MCF 10A (cell line): ENCODE measurements at places on chromosomes 4 and X. TPM values are rescaled to one million over a fixed set of nuclear protein-coding genes. Genes with fewer than 3 reads are reported as not detected.
A peak's percentile ranks its signal among the peaks of the same experiment; 100 is the strongest.

The ANTXR2 gene
- total RNA-seq: 31.0 and 45.1 TPM in 2 replicates

The CTAG1A gene
- not detected in 2 replicates for total RNA-seq

The STATH gene
- not detected in 2 replicates for total RNA-seq

The NIPAL1 gene
- 6.8 and 10.0 TPM in 2 replicates for total RNA-seq

The KLB gene
- not detected in 2 replicates for total RNA-seq

The ARHGEF38 gene
- total RNA-seq: not detected in 2 replicates

The DGKK gene
- not detected in 2 replicates for total RNA-seq

The TLR10 gene
- not detected in 2 replicates for total RNA-seq

The ETDB gene
- total RNA-seq: not detected in 2 replicates

The ADAMTS3 gene
- 0.25 and 0.58 TPM in 2 replicates for total RNA-seq

The AMOT gene
- total RNA-seq: 0.09 TPM in 1 of 2 replicates, not detected in the other

GRCh38 chrX:147850875-147851274 lies 60.8 kb upstream of the FMR1 start:
- no peak overlapping the region for H3K4me3 ChIP-seq
- no peaks in the 10 kb centered on the region for H3K27me3 ChIP-seq
- H3K27ac ChIP-seq: no peak overlapping the region
- H3K36me3 ChIP-seq: no peaks in the 10 kb centered on the region
- DNase-seq: no peak

- no peak for DNase-seq
- H3K36me3 ChIP-seq: no peaks in the 10 kb centered on the region
- H3K4me3 ChIP-seq: no peak overlapping the region
- no peaks in the 10 kb centered on the region for H3K27me3 ChIP-seq
- peaks cover 7% of the 10 kb centered on the region for H3K4me1 ChIP-seq
These were observed 10.4 kb upstream of the HPGDS start for GRCh38 chr4:94352996-94353395.

DNA sequence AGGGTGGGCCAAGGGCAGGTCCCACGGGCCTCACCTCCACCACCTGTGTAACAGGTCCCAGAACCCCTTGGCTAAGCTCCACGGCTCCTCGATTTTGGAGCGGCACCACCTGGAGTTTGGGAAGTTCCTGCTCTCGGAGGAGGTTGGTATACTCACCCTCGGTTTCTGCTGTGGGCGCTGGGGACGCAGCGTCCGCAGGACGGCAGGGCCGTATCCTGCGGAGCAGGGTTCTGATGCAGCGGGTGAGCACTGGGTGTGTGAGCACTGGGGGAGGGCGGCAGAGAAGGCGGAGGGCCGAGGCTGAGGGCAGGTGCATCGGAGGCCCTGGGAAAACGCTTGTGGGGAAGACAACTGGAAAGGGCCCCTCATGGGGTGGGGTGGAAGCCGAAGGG lies 11.0 kb downstream of the ATP5ME start:
- H3K36me3 ChIP-seq: no peaks in the 10 kb centered on the region
- no peaks in the 10 kb centered on the region for H3K4me1 ChIP-seq
- no peak overlapping the region for H3K4me3 ChIP-seq
- no peak overlapping the region for H3K27ac ChIP-seq
- H3K27me3 ChIP-seq: no peaks in the 10 kb centered on the region

DNA sequence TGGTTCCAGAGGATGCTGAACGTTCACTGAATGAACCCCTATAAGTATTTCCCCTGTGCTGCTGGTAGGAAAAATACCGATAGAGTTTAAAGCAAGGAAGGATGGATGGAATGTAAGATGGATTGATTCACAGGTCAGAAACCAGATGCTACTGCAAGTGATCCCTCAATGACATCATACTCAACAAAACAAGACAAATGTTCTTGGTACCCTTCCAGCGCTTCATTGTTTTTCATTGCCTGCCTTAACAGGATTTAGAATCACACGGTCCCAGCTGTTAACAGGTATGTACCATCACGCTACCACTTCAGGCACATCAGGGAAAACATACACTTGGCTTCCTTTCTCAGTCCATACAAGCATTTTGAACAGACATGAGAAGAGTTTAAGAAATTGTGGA lies 118.1 kb upstream of the TLR3 start:
- no peak overlapping the region for H3K4me3 ChIP-seq
- no peaks in the 10 kb centered on the region for H3K27me3 ChIP-seq

- H3K27me3 ChIP-seq: peaks cover 49% of the 10 kb centered on the region
- DNase-seq: no peak
- H3K27ac ChIP-seq: no peak overlapping the region
These were observed 36.3 kb upstream of the GRPR start for GRCh38 chrX:16087076-16087475.

DNA sequence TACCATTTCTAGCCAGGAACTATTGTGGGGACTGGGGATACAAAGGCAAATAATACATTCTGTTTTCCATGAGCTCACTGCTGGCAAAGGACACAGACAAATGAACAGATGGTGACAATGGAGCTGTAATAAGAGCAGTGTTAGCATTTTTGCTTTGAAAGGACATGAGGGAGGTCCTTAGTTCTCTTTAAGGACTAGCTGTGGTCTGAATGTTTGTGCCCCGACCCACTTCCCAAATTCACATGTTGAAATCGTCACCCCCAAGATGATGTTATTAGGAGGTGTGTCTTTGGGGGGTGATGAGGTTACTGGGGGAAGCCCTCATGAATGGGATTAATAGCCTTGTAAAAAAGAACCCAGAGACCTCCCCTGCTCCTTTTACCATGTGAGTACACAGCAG lies 30.3 kb downstream of the CCNG2 start:
- no peak for DNase-seq
- no peak overlapping the region for H3K4me3 ChIP-seq
- H3K27me3 ChIP-seq: no peaks in the 10 kb centered on the region
- H3K4me1 ChIP-seq: no peaks in the 10 kb centered on the region
- no peaks in the 10 kb centered on the region for H3K36me3 ChIP-seq

DNA sequence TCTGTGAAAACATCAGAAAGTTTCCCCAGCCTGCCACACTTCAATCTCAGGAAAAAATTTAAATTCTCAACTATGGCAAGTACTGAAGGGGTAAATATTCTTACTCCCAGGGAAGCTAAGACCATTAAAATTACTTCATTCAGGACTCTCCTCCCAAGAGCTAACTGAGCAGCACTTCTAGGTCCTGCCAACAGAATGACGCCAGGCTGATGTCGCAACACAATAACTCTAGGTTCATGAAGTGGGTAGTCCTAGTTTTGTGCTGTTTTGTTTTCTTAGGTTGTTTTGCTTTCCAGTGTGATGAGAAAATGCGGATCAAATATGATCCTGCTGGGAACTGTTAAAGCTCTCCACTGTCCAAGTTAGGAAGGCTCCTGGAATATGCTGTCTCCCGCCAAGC lies 180.0 kb downstream of the NKX6-1 start:
- DNase-seq: peak; percentile 91
- no peaks in the 10 kb centered on the region for H3K36me3 ChIP-seq
- peaks cover 28% of the 10 kb centered on the region for H3K27me3 ChIP-seq
- H3K4me1 ChIP-seq: no peaks in the 10 kb centered on the region
- no peak overlapping the region for H3K4me3 ChIP-seq

- H3K27me3 ChIP-seq: no peaks in the 10 kb centered on the region
- H3K4me3 ChIP-seq: no peak overlapping the region
- H3K27ac ChIP-seq: no peak overlapping the region
- no peak for DNase-seq
- H3K4me1 ChIP-seq: no peaks in the 10 kb centered on the region
These were observed 92.7 kb upstream of the RPL34 start for GRCh38 chr4:108527723-108528122.

DNA sequence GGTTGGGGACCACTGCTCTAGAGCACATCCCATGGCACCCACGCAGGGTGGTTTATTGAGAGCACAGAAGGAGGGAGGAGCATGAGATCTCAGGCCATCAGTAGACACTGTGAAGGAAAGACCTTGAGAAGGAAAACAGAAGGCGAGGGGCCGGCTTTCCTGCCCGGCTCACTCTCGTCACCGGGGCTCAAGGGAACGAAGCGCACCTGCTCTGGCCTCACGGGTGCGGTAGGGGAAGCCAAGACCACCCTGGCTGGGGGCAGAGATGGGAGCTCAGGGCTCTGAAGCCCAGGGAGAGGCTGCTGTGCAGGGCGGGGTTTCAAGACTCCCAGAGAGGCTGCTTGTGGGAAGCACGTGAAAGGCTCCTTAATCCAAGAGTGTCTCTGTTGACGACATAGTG lies 105.9 kb downstream of the TNIP2 start:
- no peak for DNase-seq
- no peak overlapping the region for H3K27ac ChIP-seq
- peaks cover 5% of the 10 kb centered on the region for H3K4me1 ChIP-seq
- no peak overlapping the region for H3K4me3 ChIP-seq
- peaks cover 69% of the 10 kb centered on the region for H3K36me3 ChIP-seq

DNA sequence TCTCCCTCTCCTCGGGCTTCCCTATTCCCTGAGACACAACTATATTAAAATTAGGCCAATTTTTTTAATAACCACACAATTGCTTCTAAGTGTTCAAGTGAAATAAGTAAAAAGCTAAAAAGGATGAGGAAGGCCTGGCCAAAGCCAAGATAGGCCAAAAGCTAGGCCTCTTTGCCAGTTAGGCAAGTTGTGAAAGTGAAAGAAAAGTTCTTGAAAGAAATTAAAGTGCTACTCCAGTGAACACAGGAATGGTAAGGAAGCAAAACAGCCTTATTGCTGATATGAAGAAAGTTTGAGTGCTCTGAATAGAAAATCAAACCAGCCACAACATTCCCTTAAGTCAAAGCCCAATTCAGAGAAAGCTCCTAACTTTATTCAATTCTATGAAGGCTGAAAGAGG lies 114.2 kb upstream of the FAT4 start:
- H3K27ac ChIP-seq: no peak overlapping the region
- H3K36me3 ChIP-seq: no peaks in the 10 kb centered on the region
- peaks cover 5% of the 10 kb centered on the region for H3K4me1 ChIP-seq
- no peak overlapping the region for H3K4me3 ChIP-seq

- peaks cover 13% of the 10 kb centered on the region for H3K36me3 ChIP-seq
- H3K27ac ChIP-seq: no peak overlapping the region
- no peaks in the 10 kb centered on the region for H3K4me1 ChIP-seq
These were observed 200.0 kb downstream of the PPP1R2C start for GRCh38 chrX:42577936-42578470.

GRCh38 chr4:137707626-137708025 lies 175.3 kb upstream of the PCDH18 start:
- H3K36me3 ChIP-seq: no peaks in the 10 kb centered on the region
- H3K4me1 ChIP-seq: peaks cover 19% of the 10 kb centered on the region
- no peak overlapping the region for H3K4me3 ChIP-seq
- H3K27me3 ChIP-seq: no peaks in the 10 kb centered on the region

- no peak for DNase-seq
- H3K4me1 ChIP-seq: no peaks in the 10 kb centered on the region
- no peaks in the 10 kb centered on the region for H3K36me3 ChIP-seq
These were observed 429.5 kb downstream of the GRID2 start for GRCh38 chr4:92733231-92733630.

- no peaks in the 10 kb centered on the region for H3K27me3 ChIP-seq
- peak; percentile 21 for DNase-seq
- no peak overlapping the region for H3K27ac ChIP-seq
- H3K4me1 ChIP-seq: no peaks in the 10 kb centered on the region
- no peak overlapping the region for H3K4me3 ChIP-seq
- H3K36me3 ChIP-seq: no peaks in the 10 kb centered on the region
These were observed 48.6 kb upstream of the ERVMER34-1 start for GRCh38 chr4:52799813-52800212.

DNA sequence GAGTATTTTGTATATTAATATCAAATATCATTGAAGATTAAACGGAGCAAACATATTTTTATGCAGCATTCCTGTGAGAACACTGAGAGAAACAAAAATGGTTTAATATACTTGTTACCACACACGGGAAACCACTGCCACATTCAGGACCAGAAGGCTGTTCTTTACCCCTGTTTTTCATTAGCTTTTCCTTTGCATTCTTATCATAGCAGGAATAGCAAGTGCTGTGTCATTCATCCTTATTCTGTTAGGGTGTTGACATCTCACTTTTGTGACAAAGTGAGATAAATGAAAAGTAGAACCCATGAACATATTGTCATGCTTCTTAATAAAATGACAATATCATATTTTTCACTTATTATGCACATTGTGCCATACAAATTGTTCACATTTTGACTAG lies 212.4 kb upstream of the NDST4 start:
- H3K27ac ChIP-seq: no peak overlapping the region
- H3K4me1 ChIP-seq: peaks cover 7% of the 10 kb centered on the region
- H3K36me3 ChIP-seq: no peaks in the 10 kb centered on the region
- H3K27me3 ChIP-seq: no peaks in the 10 kb centered on the region
- no peak for DNase-seq
- H3K4me3 ChIP-seq: no peak overlapping the region

DNA sequence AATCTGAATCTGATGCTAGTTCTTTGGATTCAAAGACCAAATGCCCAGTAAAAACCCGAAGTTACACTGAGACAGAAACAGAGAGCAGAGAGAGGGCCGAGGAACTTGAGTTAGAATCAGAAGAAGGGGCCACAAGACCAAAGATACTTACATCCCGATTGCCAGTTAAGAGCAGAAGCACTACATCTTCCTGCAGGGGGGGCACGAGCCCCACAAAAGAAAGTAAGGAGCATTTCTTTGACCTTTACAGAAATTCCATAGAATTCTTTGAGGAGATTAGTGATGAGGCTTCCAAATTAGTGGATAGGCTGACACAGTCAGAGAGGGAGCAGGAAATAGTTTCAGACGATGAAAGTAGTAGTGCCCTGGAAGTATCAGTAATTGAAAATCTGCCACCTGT lies 309.3 kb downstream of the ANK2 start:
- DNase-seq: no peak
- H3K27me3 ChIP-seq: no peaks in the 10 kb centered on the region
- H3K27ac ChIP-seq: no peak overlapping the region
- H3K36me3 ChIP-seq: peaks cover 7% of the 10 kb centered on the region
- no peak overlapping the region for H3K4me3 ChIP-seq

GRCh38 chr4:8541981-8542715 lies 38.0 kb upstream of the GPR78 start:
- no peaks in the 10 kb centered on the region for H3K36me3 ChIP-seq
- DNase-seq: no peak
- H3K4me1 ChIP-seq: peaks cover 15% of the 10 kb centered on the region
- H3K27ac ChIP-seq: no peak overlapping the region

DNA sequence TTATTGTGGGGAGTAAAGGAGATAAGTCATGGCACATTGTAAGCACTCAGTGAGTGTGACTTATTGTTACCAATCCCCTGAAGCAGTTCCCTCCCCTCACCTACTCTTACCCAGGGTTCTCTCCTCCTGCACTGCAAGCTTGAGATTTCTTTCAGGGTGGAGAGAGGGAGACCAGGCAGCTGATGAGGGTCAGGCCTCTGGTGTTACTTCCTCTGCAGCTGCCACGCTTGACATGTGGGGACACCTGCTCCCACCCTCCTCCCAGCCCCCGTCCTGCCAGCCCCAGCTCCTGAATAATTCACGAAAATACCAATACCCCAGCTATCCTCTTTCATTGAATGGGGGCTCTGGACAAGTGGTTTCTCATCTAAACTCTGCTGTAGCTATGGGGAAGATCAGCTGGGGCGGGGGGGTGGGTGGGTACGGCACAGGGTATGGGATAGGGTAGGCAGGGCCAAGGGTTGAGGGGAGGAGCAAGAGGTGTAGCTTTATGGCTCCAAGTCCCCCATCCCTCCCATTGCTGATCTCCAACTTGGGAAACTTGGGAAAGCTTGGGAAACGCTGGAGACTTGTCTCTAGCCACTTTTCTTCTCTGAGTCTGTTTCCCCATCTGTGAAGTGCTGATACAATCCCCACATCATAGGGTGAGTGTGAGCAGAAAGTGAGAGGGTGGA lies 148.5 kb upstream of the PJA1 start:
- H3K36me3 ChIP-seq: no peaks in the 10 kb centered on the region
- H3K4me1 ChIP-seq: no peaks in the 10 kb centered on the region
- DNase-seq: no peak
